Fibroblast of skin of left biceps (primary cell): ENCODE measurements at places on chromosomes 7 and 10.

- DNase-seq, result no peak
These were observed 1055.1 kb downstream of the KCNMA1 start for GRCh38 chr10:76582531-76582930.

GRCh38 chr10:110803830-110804338 is 67.8 kb upstream of the PDCD4 start:
- DNase-seq, result peak; percentile 10

GRCh38 chr10:121678631-121679174 is 80.5 kb upstream of the FGFR2 start:
- DNase-seq, result no peak

GRCh38 chr10:44180321-44181168 is 204.4 kb downstream of the CXCL12 start:
- DNase-seq, result peak; percentile 98

DNA sequence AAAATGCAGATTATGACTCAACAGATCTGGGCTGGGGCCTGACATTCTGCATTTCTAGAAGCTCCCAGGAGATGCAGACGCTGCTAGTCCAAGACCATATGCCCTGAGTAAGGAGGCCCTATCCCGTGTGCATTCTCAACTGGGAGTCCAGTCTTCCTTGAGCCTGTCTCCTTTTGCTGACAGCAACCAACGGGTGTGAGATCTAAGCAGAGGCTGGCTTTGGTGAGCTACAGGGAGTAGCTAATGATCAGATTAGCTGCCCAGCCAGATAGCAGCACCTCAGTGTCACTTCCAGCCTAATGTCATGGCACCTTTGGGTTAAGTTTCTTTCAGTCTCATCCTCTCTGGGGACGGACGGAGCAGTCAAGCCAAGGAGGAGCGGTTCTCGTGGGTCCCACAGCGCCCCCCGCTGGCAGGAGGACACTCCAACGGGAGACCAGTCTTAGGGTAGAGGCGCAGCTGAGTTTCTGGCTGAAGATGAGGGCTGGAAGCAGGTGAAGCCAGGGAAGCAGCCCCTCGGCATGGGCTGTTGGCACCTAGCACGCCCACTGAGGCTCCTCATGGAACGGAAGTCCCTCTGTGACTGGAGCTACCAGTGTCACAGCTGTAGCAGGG is 154.0 kb downstream of the CCDC3 start:
- no peak for DNase-seq

GRCh38 chr10:122954731-122955050 is 664 bp upstream of the C10orf88 start:
- no peak for DNase-seq

GRCh38 chr10:63917363-63917762 is 396.2 kb downstream of the REEP3 start:
- no peak for DNase-seq

GRCh38 chr7:141558544-141559183 is 7.5 kb downstream of the AGK start:
- peak; percentile 33 for DNase-seq

GRCh38 chr10:88901984-88902789 is 22.1 kb downstream of the STAMBPL1 start:
- DNase-seq, result no peak

DNA sequence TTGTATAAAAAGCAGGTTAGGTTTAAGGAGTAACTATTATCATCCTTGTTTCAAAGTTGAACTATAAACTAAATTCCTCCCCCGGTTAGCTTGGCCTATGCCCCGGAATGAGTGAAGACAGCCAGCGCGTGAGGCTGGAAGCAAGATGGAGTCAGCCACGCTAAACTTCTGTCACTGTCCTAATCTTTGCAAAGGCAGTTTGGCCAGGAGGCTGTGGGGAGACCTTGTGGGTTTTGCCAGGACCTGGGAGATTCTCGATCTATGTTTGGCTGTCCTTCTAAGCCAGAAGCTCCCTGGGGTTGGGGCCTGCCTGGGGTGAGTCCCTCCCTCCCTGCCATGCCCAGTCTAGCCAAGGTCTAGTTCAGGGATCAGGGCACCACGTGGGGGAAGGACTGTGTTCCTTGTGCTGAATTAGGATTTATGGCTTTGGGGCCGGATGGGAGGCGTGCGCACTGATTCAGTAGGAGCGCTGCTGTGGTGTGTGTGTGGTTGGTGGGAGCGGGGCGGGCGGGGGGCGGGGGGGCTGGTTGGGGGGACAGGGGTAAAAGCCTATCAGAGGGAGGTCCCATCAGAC is 871 bp upstream of the GTF2IRD1 start:
- DNase-seq, result no peak
